ENCODE measurements at places on chromosomes 7 and 10.

GRCh38 chr10:110486680-110487410 lies 10.9 kb upstream of the DUSP5 start:
- no peak for DNase-seq

DNA sequence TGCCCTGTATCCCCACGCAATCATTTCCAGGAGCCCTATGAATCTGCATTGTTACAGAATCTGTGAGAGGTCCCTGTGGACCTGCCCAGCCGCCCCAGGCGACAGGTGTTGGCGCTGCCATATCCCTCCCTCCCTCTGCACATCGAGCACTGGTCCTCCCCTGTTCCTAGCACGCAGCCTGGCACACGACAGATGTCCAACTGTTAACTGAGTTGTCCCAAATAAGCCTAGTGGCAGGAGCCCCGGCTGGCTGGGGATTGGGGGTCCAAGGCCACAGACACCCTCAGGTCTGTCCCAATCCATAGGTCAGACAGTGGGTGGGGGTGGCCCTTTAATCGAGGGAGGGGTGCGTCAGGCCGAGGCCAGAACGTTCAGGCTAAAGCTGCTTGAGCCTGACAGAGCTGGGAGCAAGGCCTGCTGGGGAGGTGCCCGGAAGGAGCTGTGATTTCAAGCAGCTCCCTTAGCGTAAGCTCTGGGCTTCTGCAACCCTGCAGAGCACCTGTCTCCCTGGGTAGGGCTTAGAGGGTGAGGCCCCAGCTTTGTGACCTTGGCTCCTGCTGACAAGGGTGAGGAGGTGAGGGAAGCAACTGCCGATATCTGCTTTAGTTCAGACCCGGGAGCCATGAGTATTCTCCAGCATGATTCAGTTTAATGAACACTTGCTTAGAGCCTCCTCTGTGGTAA lies 40.1 kb downstream of the ADRA2A start:
- DNase-seq: no peak

GRCh38 chr7:2710286-2710655 lies 22.3 kb downstream of the AMZ1 start:
- no peak for DNase-seq

DNA sequence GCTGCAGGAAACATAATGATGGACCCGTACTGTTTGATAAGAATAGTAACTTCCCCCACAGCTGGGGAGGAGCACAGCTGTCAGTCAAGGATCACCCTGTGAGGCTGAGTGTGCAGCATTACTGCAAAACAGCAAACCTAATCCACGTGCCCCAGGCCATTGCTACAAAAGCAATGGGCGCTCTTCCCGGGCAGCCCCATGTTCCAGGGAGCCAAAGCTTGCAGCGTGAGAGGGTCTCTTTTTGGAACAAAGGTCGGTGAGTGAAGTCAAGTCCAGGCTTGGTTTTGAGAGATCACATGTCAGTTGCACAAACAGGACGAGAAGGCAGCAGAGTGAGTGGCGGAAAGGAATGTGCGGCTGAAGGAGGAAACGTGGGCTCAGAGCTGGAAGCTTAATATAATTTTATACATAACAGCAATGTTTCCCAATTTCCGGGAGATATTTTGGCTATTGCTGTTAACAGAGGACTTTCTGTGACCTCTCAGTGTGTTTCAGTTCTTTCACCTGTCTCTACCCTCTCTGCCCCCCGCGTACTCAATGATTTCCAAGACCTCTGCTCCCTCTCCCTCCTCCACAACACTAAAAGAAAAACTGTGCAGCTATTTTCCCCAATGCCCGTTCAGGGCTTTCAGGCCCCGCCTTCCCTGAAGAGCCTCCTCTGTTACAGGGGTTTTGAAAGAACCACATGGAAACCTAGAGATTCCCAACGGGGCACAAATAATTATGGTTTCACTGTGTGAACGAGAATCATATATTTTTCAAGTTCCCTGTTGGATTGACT lies 128.9 kb downstream of the MTPAP start:
- no peak for DNase-seq

DNA sequence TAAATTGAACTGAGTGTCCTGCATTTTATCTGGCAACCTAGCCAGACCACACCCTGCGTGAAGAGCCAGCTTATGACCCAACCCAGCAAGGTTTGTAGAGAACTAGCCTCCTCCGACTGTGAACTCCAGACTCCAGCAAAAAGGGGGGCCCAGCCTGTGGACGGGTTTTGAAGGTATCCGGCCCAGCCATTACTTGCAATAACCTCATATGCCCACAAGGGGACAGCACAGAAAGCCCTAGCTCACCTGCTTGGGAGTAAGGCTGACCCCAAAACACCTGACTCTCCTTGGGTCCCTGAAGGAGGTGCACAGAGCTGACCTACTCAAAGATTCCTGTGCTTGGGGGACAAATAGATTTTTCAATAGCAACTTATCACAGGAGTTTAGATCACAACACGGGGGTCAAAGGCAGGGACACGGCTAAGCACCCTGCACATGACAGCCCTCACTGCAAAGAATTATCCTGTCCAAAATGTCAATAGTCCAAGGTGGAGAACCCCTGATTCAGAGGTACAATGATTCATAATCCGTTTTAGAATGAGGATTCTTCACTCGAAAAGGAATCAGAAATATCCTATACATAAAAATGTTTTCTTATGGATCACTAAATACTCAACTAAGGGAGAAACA lies 4.6 kb downstream of the TRPV6 start:
- no peak for DNase-seq

- DNase-seq: no peak
Measured at GRCh38 chr10:43170491-43170890, 32.2 kb downstream of the CSGALNACT2 start.

GRCh38 chr10:124005991-124006392 lies 87.4 kb downstream of the CHST15 start:
- no peak for DNase-seq

- DNase-seq: no peak
Measured at GRCh38 chr7:8296362-8296659, 34.3 kb upstream of the ICA1 start.

GRCh38 chr10:127415901-127416581 lies 133.1 kb upstream of the NPS start:
- no peak for DNase-seq

GRCh38 chr10:6580279-6581029 lies 378 bp upstream of the PRKCQ start:
- DNase-seq: no peak

DNA sequence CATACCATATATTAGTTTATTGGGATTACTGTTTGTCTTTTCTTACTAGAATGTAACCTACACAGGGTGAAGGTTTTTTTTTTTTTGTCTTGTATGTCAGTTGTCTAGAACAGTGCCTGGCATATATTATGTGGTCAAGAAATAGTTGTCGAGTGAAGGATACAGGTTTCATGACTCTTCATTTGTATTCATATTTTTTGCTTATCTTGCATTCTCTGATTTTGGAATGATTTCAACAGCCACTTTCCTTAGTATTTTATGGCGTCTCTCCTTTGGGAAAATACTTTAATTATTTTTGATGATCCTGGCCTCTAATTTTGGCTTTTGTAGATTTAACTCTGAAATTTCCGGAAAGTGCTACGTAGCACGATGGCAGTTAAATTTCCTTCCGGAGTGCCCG lies 12.4 kb downstream of the RBM33 start:
- no peak for DNase-seq

- no peak for DNase-seq
Measured at GRCh38 chr7:71739520-71740173, 607.7 kb downstream of the GALNT17 start.

DNA sequence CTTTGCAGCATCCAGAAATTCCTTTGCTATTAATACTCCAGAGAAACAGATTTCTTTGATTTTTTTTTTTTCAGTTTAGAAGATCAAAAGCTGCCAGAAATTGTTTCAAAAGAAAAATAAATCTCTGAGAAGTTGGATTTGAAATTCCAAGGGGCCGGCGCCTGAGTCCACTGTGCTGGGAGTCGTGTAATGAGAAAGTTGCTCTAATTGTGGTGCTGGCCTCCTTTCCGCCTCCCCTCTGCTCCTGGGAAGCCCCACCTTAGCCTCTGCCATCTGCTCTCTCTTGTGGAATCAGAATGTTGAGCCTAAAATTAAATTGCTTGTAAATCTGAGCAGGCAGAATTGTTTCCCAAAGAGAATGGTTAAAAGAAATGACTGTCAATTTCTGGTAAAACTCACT lies 93.3 kb downstream of the EMX2 start:
- no peak for DNase-seq

- no peak for DNase-seq
Measured at GRCh38 chr10:86664341-86665217, 3.7 kb upstream of the LDB3 start.

DNA sequence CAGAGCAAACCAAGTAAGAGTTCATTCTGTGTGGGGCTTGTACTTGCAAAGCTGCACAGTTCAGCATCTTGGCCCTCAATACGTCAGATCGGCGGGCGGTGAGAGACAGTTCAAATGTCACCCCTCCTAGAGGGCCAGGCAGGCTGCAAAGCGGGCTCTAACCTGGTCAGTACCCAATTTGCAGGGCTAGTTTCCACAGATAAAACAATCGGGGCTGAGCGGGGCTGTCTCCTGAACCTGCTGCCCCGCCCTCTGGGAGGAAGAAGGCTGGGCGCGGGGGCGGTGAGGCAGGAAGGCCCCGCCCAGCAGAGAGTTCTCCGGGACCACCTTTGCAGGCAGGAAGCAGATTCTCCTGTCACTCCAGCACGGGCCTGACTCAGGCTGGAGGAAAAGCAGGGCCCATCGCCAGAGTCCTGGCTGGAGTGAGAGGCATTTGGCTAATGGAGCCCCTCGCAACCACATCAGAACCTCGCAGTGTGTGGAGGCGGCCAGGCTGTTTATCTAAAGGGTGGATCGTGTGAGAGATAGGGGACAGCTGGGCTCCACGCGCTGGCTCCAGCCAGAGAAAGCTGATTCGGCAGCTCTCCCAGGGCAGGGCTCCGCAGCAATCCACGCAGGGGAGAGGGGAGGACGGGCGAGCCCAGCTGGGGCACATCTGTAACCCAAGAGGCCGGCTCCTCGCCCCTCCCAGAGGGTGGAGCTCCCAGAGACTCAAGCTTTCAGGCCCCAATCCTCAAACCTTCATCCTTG lies 83.1 kb downstream of the SH3PXD2A start:
- DNase-seq: peak; percentile 33

DNA sequence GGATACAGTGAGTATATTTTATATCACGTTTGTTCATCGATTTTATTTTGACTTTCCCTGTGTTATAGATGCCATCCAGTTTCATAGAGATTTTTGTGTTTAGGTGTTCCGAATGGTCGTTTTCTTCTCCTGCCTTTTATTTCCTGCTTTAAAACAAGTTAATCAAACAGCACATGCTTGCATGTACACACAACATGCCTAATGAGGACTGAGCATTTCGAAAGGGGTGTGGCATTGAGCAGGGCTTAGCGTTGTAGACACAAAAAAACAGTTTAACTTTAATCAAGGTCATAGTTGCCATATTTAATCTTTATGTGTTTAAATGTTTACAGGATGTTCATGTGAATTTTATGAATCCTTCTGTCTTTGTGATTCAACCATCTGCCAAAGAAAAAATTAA lies 430.5 kb upstream of the GALNT17 start:
- no peak for DNase-seq

GRCh38 chr7:116986611-116987565 lies 33.6 kb downstream of the ST7 start:
- DNase-seq: no peak

DNA sequence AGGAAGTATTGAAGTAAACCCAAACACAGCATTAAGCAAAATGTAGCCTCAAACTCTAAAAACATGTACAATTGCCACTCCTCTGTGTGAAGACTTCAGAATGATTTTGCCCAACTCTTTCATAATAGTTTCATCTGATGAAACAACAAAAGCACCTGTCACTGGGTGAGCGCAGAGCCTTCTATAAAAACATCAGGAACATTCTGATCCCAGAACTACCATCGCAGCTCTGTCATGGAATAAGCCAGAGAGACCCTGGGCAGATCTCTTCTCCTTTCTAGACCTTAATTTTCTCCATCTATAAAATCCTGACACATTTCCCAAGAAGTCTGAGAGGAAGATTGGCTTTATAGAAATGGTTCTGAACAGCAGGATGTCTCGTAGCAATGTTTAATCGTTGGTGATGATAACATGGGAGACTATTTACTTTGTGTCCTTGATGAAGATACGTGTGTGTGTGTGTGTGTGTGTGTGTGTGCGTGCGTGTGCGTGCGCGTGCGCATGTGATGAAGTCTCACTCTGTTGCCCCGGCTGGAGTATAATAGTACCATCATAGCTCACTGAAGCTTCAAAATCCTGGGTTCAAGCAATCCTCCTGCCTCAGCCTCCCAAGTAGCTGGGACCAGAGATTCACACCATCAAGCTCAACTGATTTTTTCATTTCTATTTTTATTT lies 198.0 kb downstream of the KIAA1217 start:
- no peak for DNase-seq

GRCh38 chr10:109966961-109967738 lies 40.6 kb upstream of the ADD3 start:
- no peak for DNase-seq

- DNase-seq: no peak
Measured at GRCh38 chr10:60675236-60675635, 103.0 kb upstream of the CDK1 start.

GRCh38 chr10:129085811-129086210 lies 381.2 kb upstream of the MGMT start:
- no peak for DNase-seq

- no peak for DNase-seq
Measured at GRCh38 chr7:55641273-55641691, 69.0 kb upstream of the VOPP1 start.

- no peak for DNase-seq
Measured at GRCh38 chr10:31263903-31264302, 55.1 kb upstream of the ZEB1 start.

GRCh38 chr10:34190580-34190979 lies 624.5 kb downstream of the PARD3 start:
- DNase-seq: no peak

- DNase-seq: no peak
Measured at GRCh38 chr10:6924166-6924565, 344.1 kb upstream of the PRKCQ start.

- no peak for DNase-seq
Measured at GRCh38 chr10:75611993-75612372, 180.6 kb downstream of the LRMDA start.

- no peak for DNase-seq
Measured at GRCh38 chr7:67462781-67463191, 466.2 kb downstream of the TYW1 start.

GRCh38 chr7:99693427-99694200 lies 13.8 kb upstream of the CYP3A5 start:
- DNase-seq: no peak

All from ascending aorta (tissue), 2 donors.